ENCODE measurements at places on chromosomes 3 and 15.

DNA sequence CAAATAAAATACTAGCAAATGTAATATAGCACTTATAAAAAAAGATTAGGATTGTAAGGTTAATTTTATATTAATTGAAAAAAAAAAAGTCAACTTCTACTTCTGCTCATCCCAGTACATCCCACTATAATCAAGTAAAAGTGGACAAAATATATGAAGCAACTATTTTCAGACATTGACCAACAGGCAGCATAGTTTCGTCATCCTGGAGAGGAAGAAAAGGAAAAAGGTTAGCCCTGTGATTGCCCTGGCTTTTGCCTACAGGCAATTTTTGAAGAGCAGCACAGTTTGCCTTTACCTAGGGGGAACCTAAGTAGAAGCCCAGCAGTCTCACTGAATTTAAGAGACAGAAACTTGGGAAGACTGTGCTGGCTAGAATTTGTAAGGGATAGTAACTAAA is 52.2 kb upstream of the ACTC1 start:
- no peak for DNase-seq

GRCh38 chr15:31024979-31025378 is 33.6 kb upstream of the MTMR10 start:
- DNase-seq: peak; percentile 34

- DNase-seq: no peak
Observed at GRCh38 chr3:49566312-49566711, 12.0 kb downstream of the BSN start.

- DNase-seq: no peak
Observed at GRCh38 chr3:155598671-155599070, 146.2 kb downstream of the PLCH1 start.

DNA sequence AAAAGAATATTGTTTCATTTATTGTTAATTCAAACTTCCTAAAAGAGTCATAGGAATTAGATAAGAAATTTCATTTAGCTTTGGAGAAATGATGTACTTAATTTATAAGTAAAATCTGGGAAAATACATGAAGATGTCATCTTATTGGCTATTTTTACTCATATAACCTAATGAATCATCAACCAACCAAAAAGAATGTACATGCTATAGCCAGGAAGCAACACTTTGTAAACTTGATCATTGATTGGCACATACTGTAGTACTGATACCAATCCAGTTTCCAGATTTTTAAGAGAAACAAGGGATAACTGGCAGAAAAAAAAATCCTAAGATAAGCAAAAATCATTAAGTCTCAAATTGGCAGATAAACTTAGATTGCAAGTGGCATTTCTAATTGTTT is 207.9 kb upstream of the CDIN1 start:
- DNase-seq: no peak

DNA sequence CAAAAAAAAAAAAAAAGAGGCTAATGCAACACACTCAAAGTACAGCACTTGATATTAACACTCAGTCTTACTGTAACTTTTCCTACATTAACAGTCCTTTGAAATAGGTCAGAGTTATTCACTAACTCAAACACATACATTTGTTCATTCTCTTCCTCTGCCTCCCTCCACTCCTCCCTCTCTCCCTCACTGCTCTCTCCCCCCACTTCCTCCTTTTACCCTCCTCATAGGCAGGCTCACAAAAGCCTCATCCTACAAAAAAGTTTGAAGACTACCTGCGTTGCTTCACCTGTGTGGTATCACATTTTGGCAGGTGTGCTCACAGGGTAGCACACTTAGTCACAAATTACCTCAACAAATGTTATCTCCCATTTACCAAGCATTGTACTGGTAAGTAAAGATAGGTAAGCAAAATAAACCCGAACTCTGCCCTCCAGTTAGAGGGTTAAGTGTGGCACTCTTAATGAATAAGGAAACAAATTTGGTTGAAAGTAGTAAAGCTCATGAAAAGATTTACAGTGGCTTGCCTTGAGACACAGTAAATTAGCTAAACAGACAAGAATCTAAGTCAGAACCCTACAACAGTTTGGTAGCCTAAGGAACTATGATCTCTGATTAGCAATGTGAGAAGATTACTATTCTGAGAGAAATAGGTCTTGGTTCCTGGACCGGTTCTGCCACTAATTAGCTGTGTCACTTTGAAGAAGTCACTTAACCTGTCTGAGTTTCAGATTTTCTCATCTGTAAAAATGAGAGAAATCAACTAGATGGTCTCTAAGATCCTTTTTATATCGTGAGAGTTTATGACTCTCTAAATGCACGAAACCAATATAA is 151.0 kb upstream of the MLF1 start:
- DNase-seq: no peak

GRCh38 chr15:92663250-92663951 is 7.8 kb upstream of the FAM174B start:
- DNase-seq: no peak

DNA sequence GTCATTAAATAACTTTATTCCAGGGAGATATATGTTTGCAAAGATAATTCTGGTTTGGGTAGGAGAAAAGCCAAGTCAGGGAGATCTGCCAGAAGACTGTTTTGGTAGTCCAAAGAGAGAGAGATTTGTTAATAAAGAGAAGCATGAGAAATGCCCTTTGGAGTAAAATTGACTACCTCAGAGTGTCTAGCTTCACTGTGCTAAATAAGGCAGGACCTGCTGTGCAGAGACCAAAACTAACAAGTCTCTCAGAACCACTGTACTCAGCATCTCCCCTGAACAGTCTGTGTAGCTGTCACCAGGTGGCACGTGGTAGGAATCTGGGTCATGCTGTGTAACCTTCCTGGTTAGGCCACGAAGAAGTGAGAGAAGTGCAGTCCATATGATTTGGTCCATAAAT is 31.6 kb upstream of the SLC35G2 start:
- peak; percentile 36 for DNase-seq

DNA sequence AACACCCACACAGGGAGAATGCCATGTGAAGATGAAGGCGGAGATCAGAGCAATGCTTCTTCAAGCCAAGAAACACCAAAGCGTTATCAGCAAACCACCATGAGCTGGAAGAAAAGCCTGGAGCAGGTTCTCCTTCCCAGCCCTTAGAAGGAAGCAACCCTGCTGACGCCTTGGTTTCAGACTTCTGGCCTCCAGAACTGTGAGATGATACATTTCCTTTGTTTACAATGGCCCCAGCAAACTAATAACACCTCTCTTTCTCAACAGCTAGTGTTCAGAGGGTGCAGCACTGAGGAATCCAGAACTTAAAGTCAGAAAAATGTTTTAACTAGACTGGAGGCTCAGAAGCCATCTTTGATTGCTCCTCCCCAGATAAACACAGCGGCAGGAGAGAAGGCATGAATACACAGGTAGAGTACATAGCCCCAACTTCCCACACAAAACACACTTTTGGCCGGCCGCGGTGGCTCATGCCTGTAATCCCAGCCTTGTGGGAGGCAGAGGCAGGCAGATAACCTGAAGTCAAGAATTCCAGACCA is 132.4 kb upstream of the LPP start:
- DNase-seq: no peak
